H54 (cell line): ENCODE measurements at places on chromosomes 6 and 20.
A peak's percentile ranks its signal among the peaks of the same experiment; 100 is the strongest.

- DNase-seq, result peak; percentile 9
Observed at GRCh38 chr6:85516168-85516567, 66.3 kb downstream of the NT5E start.

- DNase-seq, result peak; percentile 62
Observed at GRCh38 chr20:60057123-60057865, 99.1 kb downstream of the CDH26 start.

GRCh38 chr6:39724787-39725631 is at the start of gene KIF6:
Gene KIF6 (minus strand): TSS chr6:39725408. CDS start chr6:39725310, 98 bp downstream.
- no peak for DNase-seq

- DNase-seq, result peak; percentile 50
Observed at GRCh38 chr6:39029156-39030011, 19.2 kb upstream of the GLP1R start.

GRCh38 chr6:54992789-54993188 is 146.2 kb downstream of the FAM83B start:
- no peak for DNase-seq

GRCh38 chr20:38242848-38243708 is 17.5 kb downstream of the KIAA1755 start:
- DNase-seq, result no peak

DNA sequence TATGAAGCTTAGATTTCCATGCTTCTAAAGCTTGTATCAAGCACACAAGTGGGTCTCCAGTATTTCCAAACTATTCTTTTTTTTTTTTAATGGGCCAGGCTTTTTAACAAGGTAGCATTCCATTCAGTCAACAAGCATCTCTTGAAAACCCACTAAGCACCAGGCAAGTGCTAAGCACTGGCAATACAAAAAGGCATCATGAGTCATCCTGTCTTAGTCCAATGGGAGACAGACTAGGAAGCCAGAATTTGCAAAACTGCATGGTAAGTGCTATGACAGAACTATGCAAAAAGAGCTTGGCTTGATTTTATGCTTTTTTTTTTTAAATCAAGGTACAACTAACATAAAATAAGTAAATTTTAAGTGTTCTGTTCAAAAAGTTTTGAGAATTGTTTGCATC is 109.3 kb upstream of the DST start:
- DNase-seq, result no peak

GRCh38 chr6:147170269-147170668 is 33.9 kb upstream of the STXBP5 start:
- no peak for DNase-seq

GRCh38 chr6:134714679-134715078 is 235.2 kb downstream of the ALDH8A1 start:
- DNase-seq, result no peak
